ENCODE measurements at places on chromosomes 1 and 21.

DNA sequence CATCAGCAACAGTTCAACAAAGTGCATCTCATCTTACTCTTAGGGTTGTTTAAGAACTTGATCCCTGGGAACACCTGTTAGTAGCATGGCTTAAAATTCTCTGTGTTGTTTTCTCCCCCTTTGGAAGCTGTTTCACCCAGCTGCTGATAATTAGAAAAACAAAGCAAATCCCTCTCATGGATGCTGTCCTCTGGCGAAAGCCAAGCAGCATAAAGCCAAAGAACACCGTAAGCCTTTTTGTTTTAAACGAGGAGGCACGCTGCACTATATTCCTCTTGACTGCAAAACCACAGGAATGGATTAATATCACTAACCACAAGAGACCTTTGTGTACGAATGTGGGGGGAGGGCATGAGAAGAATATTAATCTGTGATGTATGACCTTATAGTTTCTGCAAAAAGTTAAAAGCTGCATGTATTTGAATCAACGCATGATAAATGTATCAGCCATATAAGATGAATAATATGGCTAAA, 923.2 kb downstream of the LTN1 start:
- no peak for DNase-seq

GRCh38 chr1:209427811-209428210, 155.7 kb upstream of the CAMK1G start:
- no peak for DNase-seq

DNA sequence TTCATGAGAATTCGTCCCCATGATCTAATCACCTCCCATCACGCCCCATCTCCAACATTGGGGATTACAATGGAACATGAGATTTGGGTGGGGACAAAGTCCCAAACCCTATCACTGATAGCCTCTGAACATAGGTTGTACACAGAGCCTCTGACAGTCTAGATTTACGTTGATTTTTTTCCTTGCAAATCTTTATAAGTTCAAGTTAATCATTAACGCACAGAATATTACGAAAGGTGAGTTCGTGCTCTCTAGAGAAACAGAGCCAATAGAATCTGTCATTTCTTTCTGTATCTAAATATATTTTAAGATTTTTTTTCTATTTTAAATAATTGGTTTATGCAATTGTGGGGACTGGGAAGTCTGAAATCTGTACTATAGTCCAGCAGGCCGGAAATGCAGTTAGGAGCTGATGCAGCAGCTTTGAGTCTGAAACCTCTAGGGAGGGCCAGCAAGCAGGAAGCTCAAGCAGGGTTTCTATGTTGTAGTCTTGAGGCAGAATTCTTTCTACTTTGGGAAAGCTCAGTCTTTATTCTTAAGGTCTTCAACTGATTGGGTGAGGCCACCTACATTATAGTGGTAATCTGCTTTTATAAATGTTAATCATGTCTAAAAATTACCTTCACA, 61.0 kb downstream of the SELENOF start:
- no peak for DNase-seq

- DNase-seq, result no peak
Observed at GRCh38 chr1:55882931-55883330, 667.8 kb upstream of the USP24 start.

DNA sequence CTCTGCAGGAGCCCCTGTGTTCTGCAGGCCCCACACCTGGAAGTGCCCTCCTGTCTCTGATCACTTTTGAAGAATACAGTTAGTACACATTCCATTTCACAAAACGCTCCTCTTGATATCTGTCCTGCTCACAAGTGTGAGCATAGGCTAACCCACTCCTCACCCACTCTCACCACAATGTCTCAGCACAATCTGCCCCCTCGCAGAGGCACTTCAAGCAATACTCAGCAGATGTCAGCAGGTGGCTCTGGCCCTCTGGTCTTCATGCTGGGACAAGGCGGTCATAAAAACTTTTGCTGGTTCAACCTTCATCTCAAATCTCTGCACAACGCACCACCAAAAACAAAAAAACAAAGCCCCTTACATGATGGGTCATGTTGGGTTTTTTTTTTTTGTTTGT, 671.2 kb downstream of the MATN1 start:
- no peak for DNase-seq

GRCh38 chr21:27060190-27060589, 93.3 kb upstream of the ADAMTS5 start:
- no peak for DNase-seq

DNA sequence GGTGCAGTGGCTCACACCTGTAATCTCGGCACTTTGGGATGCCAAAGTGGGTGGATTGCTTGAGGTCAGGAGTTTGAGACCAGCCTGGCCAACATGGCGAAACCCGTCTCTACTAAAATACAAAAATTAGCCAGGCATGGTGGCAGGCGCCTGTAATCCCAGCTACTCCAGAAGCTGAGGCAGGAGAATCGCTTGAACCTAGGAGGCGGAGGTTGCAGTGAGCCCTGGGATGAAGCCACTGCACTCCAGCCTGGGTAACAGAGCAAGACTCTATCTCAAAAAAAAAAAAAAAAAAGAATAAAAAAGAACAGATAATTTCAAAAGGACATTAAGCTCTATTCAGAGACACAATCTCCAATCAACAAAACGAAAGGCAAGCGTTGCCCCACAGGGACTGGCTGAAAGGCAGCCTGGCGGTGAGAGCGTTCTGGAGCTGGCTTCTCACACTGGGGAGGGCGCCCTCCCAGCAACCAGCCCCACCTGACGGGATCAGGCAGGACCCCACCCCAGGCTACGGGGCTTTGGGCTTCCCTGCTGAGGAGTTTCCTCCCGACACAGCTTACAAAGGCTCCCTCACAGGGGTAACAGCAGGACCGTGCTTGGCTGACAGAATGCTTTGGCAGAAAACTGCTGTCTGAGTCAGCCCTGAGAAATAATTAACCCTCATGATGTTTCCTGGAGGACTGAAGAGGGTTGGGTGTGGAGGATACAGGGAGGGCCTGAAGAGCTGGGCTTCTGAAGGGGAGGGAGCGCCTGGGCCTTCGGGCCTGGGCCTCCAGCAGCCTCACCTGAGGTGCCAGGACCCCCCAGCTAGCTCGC, 31.1 kb upstream of the SRP9 start:
- no peak for DNase-seq

DNA sequence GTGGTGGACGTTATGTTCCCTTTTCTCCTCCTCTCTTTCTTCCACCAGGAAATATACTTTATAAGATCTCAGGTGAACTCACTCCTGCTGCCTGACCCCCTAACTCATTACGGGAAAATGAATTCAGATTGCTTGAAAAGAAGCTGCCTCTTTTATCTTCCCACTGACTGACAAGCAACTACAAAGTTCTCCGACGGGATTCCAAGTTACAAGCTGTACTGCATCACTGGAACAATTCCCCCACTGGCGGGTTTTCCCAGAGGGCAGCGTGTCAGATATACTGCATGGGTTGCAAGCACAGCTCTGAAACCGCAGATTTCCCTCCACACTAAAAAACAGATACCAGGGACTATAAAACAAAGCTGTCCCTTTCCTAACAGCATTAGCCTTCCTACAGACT, 390.6 kb downstream of the KCTD3 start:
- DNase-seq, result no peak

GRCh38 chr21:30072496-30072895, 94.1 kb downstream of the CLDN17 start:
- no peak for DNase-seq

- DNase-seq, result no peak
Observed at GRCh38 chr1:206001476-206001888, 1.7 kb downstream of the RAB7B start.

DNA sequence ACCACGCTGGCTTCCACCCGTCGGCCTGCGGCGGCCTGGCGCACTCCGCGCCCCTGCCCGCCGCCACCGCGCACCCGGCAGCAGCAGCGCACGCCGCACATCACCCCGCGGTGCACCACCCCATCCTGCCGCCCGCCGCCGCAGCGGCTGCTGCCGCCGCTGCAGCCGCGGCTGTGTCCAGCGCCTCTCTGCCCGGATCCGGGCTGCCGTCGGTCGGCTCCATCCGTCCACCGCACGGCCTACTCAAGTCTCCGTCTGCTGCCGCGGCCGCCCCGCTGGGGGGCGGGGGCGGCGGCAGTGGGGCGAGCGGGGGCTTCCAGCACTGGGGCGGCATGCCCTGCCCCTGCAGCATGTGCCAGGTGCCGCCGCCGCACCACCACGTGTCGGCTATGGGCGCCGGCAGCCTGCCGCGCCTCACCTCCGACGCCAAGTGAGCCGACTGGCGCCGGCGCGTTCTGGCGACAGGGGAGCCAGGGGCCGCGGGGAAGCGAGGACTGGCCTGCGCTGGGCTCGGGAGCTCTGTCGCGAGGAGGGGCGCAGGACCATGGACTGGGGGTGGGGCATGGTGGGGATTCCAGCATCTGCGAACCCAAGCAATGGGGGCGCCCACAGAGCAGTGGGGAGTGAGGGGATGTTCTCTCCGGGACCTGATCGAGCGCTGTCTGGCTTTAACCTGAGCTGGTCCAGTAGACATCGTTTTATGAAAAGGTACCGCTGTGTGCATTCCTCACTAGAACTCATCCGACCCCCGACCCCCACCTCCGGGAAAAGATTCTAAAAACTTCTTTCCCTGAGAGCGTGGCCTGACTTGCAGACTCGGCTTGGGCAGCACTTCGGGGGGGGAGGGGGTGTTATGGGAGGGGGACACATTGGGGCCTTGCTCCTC, 1.9 kb downstream of the OLIG2 start:
- no peak for DNase-seq

DNA sequence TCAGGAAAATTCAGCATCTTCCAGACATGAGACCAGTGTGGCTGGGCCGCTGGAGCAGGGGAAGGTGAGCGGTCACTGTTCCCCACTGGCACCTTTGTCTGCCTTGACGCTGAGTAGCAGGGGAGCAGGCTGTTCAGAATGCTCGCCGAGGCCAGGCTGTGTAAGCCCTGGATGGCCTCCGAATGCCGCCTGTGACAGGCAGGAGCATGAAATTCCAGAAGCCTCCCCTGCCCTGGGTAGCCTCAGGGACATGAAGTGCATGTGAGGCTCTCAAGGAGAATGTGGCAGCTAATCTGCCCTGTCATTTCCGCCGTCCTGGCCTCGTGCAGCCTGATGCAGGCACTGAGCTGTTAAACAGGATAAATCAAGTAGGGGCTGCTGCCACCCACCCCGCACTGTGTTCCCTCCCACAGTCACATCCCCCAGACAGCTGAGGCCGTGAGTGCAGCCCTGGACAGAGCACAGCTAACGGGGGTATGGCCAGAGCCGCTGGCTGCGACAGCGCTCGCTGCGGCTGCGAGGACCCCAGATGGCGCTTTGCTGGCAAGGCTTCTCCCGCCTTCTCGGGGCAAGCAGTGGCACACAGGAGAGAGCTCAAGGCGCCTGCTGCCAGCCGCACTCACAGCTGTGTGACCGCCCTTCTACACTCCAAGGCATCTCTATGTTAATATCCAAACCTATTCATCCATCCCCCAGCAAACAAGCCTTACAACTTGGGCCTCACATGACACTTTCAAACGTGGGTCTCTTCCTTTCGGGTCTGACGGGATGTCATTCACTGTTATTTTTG, 105.0 kb upstream of the COL6A1 start:
- no peak for DNase-seq

DNA sequence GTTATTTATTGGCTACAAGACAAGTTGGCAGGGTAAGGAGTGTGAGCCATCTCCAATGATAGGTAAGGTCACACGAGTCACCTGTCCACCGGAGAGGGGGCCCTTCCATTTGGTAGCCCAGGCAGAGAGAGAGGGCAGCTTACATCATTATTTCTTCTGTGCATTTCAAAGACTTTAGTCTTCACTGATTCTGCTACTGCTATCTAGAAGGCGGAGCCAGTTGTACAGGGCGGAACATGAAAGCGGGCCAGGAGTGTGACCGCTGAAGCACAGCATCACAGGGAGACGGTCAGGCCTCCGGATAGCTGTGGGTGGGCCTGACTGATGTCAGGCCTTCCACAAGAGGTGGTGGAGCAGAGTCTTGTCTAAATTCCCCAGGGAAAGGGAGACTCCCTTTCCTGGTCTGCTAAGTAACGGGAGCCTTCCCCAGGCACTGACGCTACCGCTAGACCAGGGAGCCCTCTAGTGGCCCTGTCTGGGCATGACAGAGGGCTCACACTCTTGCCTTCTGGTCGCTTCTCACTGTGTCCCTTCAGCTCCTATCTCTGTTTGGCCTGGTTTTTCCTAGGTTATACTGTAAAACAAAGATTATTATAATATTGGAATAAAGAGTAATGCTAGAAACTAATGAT, 36.7 kb downstream of the ZNF695 start:
- DNase-seq, result peak; percentile 2

DNA sequence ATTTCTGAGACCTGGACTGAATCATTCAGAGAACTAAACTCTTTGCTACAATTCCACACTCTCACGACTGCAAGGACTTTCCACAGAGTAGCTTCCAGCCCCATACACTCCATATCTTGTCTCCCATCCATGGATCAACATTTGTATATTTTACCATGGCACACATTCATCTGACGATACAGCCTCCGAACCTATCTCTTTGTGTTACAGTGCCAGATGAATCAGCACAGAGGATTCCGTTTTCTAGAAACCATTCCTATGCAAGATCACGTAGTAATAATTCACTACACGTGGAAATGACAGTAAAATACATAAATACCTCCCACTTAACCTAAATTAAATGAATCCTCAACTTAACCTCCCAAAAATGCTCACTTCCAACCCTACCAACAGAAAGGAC, 110.0 kb upstream of the PRDX6 start:
- no peak for DNase-seq

- DNase-seq, result no peak
Observed at GRCh38 chr1:203557390-203557789, 63.4 kb downstream of the OPTC start.

DNA sequence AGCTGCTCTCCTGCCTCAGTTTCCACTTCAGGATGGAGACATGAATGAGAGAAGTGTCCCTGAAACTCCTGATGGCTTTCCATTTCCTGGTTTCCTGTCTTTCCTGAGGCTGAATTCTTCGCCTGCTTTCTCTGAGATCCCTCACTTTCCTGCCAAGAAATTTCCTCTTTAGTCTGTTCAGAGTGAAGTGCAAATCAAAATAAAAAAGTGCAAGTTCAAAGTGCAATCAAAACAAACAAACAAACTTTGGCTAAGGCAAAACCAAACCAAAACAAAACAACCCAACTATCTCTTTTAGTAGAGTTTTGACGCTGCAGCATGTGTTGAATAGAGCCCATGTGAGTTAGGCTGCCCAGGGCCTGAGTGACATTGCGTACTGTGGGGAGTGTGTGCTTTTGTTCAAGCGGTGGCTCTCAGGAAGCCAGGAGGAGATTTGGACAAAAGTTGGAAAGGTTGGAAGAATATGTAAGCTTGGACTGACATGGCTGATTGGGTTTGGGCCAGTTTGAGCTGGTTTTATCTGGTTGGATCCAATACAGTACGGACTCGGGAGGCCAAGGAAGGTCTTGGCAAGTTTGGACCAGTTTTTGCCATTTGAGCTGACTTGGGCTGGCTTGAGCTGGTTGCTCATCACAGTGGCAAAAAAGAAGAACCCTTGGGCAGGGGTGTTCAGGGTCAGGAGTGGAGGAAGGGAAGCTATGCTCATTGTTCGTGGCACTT, 61.1 kb upstream of the TINAGL1 start:
- no peak for DNase-seq

- no peak for DNase-seq
Observed at GRCh38 chr1:55012661-55013060, 13.9 kb downstream of the BSND start.

- no peak for DNase-seq
Observed at GRCh38 chr1:113903501-113904292, 902 bp downstream of the AP4B1 start.

GRCh38 chr1:6440198-6441126, 15.9 kb downstream of the ESPN start:
- peak; percentile 64 for DNase-seq

All from activated T-helper 1 cell treated with Interleukin-2 at 50 U/mL for 16 hours (primary cell).